ENCODE measurements at places on chromosomes 7 and 10. TPM values are rescaled to one million over a fixed set of nuclear protein-coding genes. Genes with fewer than 3 reads are reported as not detected.

GRCh38 chr7:135192914-135193536 is 18.3 kb downstream of the WDR91 start:
- no peaks in the 10 kb centered on the region for H3K4me1 ChIP-seq
- H3K27me3 ChIP-seq: no peaks in the 10 kb centered on the region
- no peak overlapping the region for H3K4me3 ChIP-seq
- no peak overlapping the region for H3K27ac ChIP-seq
- DNase-seq: no peak

DNA sequence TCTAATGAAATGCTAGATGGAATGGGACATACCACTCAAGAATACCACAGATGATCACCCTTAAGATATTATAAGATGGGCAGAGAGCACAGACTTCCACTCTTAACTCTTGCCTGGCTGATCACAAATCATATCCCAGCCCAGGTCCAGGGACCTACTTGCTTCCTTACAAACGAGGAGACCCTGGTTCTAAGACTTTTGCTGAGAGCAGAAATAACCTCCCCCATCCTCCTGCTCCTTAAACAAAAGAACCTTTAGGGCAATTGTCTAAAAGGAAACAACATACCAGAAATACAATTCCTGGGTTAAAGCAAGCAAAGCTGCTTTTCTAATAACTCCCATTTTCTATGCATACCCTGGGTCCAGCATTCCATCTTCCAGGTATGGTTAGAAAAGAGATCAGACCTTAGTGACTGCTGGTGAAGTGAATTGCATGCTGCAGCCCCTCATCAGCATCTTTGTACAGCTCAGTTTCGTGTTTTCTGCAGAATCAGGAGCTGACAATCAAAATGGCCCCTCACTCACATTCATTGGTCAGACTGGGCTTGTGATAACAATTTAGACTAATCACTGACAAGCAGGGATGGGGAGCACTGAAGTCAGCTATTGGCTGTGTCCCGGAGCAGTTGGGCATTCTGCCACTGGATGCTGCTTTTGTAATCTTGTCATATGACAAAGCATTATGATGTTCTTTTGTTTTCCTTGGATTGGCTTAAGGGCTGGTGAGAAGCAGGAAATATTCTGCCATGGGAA is 14.6 kb downstream of the IFIT3 start:
- H3K4me1 ChIP-seq: peaks cover 3% of the 10 kb centered on the region
- no peaks in the 10 kb centered on the region for H3K27me3 ChIP-seq
- no peak overlapping the region for H3K4me3 ChIP-seq
- H3K36me3 ChIP-seq: peaks cover 6% of the 10 kb centered on the region

Gene WDR86
- total RNA-seq: 3.1 TPM

- peaks cover 10% of the 10 kb centered on the region for H3K27me3 ChIP-seq
- no peak for DNase-seq
- H3K36me3 ChIP-seq: no peaks in the 10 kb centered on the region
These were observed 173.5 kb upstream of the RNF32 start for GRCh38 chr7:156466955-156467625.

GRCh38 chr10:117175215-117175900 is 21.9 kb upstream of the KCNK18 start:
- H3K36me3 ChIP-seq: no peaks in the 10 kb centered on the region
- H3K27ac ChIP-seq: no peak overlapping the region
- DNase-seq: no peak
- peak overlapping the region; percentile 57 for H3K4me3 ChIP-seq
- peaks cover 8% of the 10 kb centered on the region for H3K4me1 ChIP-seq
- peaks cover 20% of the 10 kb centered on the region for H3K27me3 ChIP-seq

- H3K4me3 ChIP-seq: no peak overlapping the region
- H3K36me3 ChIP-seq: no peaks in the 10 kb centered on the region
- H3K27me3 ChIP-seq: no peaks in the 10 kb centered on the region
- H3K27ac ChIP-seq: no peak overlapping the region
- H3K4me1 ChIP-seq: no peaks in the 10 kb centered on the region
These were observed 157.4 kb upstream of the TMEM196 start for GRCh38 chr7:19930851-19931250.

GRCh38 chr10:80596391-80597257 is 58.9 kb downstream of the SH2D4B start:
- H3K27me3 ChIP-seq: peaks cover 7% of the 10 kb centered on the region
- no peak overlapping the region for H3K27ac ChIP-seq
- no peaks in the 10 kb centered on the region for H3K36me3 ChIP-seq
- peak; percentile 7 for DNase-seq
- H3K4me3 ChIP-seq: no peak overlapping the region

Gene GIMAP6
- total RNA-seq: 63.9 TPM

Gene CDK14
- 6.6 TPM for total RNA-seq

- H3K27ac ChIP-seq: no peak overlapping the region
- H3K4me3 ChIP-seq: no peak overlapping the region
- H3K27me3 ChIP-seq: peaks cover 47% of the 10 kb centered on the region
- peaks cover 20% of the 10 kb centered on the region for H3K4me1 ChIP-seq
- no peaks in the 10 kb centered on the region for H3K36me3 ChIP-seq
These were observed 2.2 kb downstream of the PRRT4 start for GRCh38 chr7:128359336-128359735.

- no peak for DNase-seq
- no peaks in the 10 kb centered on the region for H3K36me3 ChIP-seq
- no peaks in the 10 kb centered on the region for H3K4me1 ChIP-seq
- no peaks in the 10 kb centered on the region for H3K27me3 ChIP-seq
- H3K27ac ChIP-seq: no peak overlapping the region
These were observed 252.6 kb downstream of the SEC23IP start for GRCh38 chr10:120145107-120145506.
